ENCODE measurements at places on chromosomes 5 and 9.

DNA sequence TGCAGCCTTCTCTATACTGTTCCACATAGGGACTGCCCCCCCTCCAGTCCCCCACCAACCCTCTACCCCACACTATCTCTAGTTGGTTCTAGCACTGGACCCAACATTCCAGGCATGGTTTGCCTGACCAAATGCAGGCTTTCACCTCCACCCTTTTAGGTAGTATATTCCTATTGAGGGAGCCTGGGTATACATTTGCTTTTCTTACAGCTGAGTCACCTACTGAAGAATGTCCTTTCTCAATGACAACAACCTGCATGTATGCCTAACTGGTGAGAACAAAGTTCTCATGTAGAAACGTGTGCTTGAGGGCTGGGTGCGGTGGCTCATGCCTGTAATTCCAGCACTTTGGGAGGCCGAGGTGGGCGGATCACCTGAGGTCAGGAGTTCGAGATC lies 8.2 kb downstream of the TNIP1 start:
- no peak for DNase-seq

GRCh38 chr9:126830827-126831226 lies 26.0 kb downstream of the ZBTB43 start:
- no peak for DNase-seq

DNA sequence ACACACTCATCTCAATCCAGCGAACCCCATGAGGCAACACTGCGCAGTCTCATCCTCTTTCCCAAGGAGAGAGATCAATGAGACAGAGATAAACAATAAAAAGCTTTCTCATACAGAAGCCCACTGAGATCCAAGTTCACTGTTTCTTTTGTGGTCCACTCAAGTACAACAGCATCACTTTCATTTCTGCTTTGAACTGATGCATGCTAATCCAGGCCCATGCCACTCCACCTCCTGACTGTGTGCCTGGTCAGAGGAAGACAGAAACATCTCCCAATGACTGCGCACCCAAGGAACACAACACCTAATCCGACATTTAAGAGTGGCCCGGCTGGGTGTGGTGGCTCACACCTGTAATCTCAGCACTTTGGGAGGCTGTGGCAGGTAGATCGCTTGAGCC lies 104.0 kb downstream of the SERINC5 start:
- DNase-seq: no peak

GRCh38 chr9:71863631-71864030 lies 47.4 kb downstream of the ABHD17B start:
- DNase-seq: no peak

DNA sequence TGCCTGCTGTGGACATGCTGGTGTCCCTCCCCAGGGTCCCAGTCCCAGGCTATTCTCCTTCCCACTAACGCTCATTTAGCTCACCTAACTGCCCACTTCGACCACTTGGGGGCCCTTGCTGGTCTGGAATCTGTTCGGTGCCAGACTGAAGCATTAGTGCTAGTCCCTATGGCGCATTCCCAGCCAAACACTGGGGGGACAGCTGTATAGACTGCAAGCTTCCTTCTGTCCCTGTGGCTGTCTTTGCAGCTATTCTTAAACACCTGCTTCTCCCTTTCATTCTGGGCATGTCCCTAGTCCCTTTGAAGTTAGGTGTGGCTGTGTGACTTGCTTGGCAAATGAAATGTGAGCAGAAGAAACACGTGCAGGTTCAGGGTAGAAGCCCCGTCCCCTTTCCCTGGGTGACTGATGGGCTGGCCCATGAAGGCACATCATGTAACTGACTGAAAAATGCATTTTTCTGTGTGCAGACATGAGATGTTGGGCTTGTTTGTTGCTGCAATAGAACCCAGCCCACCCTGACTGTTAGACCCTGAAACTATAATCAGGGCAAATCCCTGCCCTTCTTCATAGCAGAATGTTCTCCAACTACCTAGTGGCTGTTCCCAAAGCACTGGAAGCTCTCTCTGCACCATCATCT lies 134.4 kb downstream of the BARX1 start:
- no peak for DNase-seq

- no peak for DNase-seq
Measured at GRCh38 chr5:17378346-17378997, 119.6 kb upstream of the TAF11L2 start.

GRCh38 chr9:123323196-123324013 lies 32.6 kb upstream of the CRB2 start:
- DNase-seq: no peak

DNA sequence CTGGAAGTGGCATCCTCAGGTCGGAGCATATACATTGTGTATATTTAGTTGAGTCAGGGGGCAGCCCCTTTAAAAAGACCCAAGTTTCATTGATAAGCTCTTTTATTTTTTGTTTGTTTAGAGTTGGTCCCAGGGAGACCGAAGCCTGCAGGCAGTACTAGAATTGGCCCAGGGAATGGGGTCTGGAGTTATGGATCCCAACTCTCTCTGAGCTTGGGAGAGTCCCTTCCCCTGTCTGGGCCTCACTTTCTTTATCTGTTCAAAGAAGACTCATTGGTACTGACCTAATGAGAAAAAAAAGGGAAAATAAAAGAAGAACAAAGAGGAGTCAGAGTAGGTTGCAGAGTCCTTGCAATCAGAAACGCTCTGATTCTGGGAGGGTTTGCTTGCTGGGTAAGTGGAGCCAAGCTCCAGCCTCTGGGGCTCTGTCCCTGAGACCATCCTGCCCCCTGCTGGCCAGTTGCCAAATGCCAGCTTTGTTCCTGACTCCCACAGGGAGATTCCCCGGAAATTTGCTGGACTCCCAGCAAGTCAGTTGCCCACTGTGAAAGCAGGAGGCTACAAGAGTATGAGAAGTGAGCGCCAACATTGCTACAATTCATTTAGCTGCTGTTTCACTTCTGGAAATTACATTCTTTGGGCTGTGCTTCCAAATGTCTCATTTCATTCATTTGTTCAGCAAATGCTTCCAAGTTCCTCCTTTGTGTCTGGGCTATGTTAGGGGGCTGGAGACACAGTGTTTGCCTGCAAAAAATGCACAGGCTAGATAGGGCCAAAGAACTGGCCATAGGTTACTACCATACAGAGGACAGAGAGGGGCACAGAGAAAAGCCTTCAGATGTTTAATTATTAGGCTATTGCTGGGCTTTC lies 156.2 kb downstream of the MELK start:
- DNase-seq: peak; percentile 10

GRCh38 chr9:99024959-99025358 lies 80.0 kb upstream of the TGFBR1 start:
- DNase-seq: no peak

DNA sequence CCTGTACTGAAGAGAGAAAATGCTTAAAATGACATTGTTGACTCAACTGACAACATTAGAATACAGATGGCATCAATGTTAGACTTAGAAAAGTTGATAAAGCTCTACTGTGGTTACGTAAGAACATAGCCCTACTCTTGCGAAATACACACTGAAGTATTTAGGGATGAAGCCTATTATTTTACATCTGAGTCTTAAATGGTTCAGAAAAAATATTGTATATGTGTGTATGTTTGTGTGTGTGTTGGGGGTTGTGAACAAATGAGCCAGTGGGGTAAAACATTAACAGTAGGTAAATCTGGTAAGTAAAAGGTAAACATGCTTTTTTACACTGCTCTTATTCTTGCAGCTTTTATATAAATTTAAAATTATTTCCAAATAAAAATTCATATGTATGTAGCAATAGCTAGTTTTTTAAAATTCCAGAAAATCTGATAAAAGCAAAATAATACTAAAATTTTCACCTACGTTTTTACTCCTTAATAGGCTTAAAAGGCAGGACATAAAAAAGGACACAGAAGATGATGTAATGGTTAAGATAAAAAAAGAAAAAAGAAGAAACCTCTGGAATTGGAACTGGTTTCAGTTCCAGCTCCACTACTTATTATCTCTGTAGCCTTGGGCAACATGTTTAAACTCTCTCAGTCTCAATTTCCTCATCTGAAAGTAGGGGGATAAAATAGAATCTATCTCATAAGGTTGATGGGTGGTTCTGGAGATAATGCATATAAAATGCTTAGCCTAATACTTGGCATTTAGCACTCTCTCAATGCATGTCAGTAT lies 44.3 kb downstream of the GARNL3 start:
- DNase-seq: no peak

DNA sequence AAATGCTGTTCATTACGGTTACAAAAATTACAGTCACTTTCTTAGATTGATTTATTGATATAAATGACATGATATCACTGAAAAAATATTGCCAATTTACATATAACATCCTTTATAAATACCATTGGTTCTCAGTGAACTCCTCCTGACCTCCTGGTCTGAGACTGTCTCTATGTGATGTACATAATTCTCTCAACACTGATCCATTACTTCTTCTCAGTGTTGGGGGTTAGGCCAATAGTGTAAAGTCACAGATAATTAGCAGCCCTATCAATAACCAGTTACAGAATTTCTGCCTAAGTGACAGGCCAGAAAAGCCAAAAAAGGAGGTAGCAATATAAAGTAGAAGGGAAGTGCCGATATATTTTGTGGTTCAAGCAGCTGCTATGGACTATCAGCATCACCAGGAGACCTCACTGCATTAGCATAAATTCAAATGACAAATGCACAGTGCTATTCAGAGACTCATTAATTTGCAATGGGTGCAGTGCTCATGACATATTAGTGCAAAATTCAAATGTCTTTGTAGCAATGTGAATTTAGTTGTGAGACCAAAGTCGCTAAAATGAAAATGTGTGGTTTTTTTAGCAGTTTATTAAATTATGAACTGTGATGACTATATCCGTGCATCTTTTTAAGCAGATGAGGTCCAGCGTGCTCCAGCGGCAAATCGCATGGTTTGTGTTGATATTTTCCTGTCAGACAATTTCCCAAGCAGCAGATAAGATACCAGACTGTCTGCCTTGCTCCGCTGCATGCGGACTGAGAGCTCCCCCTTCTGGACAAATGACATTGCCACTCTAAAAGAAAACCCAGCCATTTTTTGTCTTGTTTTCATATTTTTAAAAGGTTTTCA lies 144.6 kb downstream of the CETN3 start:
- no peak for DNase-seq

- DNase-seq: no peak
Measured at GRCh38 chr9:116391306-116391900, 237.8 kb downstream of the PAPPA start.

GRCh38 chr5:132775476-132775961 lies 1.5 kb downstream of the SEPTIN8 start:
- DNase-seq: no peak

DNA sequence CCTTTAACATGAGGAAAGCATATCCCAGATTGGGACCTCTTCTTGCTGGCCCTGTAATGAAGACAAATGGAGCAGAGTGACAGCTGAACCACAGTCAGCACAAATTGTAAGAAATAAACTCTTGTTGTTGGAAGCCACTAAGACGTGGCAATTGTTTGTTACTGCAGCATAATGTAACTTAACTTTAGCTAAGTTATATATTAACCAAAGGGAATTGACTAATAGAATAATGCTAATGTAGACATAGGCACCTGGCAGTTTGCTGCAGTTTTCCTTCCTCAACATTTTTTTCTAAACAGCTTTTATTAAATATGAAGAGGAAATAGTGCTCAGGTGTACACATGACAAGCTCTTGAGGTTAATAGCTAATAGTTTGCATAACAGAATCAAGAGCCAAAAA lies 300.7 kb upstream of the SLC30A5 start:
- no peak for DNase-seq

DNA sequence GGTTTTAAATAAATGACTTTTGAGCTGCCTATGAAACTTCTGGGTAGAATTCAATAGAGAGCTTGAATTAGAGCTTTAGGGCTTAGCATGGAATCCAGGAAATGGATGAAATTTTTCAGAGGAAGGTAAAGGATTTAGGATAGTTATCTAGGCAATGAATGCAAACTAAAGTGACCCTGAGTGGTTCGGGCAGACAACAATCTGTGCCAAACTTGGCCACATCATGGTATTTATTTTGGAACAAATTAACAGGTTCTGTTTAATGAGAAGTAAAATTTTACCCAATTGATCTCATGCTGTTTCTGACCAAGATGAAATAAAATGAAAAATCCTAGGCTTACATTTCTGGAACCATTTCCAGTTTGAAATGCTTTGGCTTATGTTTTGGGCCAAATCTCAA lies 934.4 kb downstream of the MAT2B start:
- DNase-seq: no peak

All from stimulated activated CD8-positive, alpha-beta memory T cell treated with anti-CD3 and anti-CD28 coated beads, Interleukin-4, amount 100 ng/mL, for 1 hour (primary cell).